Fibroblast of skin of abdomen (primary cell): ENCODE measurements at places on chromosomes 6 and 20.

- DNase-seq: no peak
These were observed 13.0 kb downstream of the CD83 start for GRCh38 chr6:14130435-14131075.

DNA sequence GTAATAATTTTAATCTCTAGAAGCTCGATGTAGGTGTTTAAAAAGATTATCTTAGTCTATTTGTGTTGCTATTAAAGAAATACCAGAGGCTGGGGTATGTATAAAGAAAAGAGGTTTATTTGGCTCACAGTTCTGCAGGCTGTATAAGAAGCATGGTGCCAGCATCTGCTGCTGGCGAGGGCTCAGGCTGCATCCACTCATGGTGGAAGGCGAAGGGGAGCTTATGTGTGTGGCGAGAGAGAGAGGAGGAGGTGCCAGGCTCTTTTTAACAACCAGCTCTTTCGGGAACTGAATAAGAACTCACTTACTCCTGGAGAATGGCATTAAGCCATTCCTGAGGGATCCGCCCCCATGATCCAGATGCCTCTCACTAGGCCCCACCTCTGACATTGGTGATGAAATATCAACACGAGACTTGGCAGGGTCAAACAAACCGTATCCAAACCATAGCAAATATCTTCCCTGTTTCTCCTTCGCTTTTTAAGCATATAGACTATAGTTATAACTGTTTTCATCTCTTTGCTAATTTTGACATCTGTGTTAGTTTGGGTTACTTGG lies 24.5 kb downstream of the CHMP4B start:
- DNase-seq: no peak

GRCh38 chr6:6546318-6547109 lies 42.0 kb upstream of the LY86 start:
- no peak for DNase-seq

DNA sequence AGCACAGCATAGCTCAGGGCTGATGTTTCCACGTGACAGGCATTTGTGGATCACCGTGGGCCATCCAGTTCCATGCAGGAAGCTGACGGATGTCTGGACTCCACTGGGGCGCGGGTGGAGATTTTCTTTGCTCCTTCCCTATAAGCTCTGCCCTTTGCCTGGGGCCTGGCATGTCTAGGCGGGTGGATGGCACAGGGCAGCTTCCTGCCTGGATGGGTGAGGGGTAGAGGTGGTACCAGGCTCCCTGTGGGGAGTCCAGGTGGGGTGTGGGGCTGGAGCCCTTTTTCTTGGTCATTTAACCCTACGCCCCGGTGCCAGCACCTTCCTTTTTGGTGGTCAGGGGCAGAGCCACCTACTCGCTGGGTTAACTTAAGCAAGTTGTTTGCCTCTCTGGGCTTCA lies 10.4 kb downstream of the FAM110A start:
- DNase-seq: no peak

GRCh38 chr20:35000311-35000921 lies 44.7 kb downstream of the MYH7B start:
- no peak for DNase-seq

GRCh38 chr6:118419448-118420394 lies 128.4 kb upstream of the PLN start:
- DNase-seq: peak; percentile 5

- no peak for DNase-seq
These were observed 167.6 kb upstream of the GJE1 start for GRCh38 chr6:141965016-141965545.

DNA sequence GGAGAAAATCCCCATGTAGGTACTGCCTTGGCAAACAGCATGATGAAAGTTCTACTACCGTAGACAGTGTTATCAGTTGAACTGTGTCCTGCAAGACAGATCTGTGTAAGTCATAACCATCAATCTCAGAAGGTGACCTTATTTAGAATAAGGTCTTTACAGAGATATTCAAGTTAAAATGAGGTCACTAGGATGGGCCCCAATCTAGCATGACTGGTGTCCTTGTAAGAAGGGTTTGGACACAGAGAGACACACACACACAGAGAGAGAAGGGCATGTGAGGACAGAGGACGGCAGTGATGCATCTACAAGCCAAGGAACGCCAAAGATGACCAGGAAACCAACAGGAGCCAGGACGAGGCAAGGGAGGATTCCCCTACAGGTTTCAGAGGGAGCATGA lies 8.8 kb downstream of the TXNDC5 start:
- no peak for DNase-seq

DNA sequence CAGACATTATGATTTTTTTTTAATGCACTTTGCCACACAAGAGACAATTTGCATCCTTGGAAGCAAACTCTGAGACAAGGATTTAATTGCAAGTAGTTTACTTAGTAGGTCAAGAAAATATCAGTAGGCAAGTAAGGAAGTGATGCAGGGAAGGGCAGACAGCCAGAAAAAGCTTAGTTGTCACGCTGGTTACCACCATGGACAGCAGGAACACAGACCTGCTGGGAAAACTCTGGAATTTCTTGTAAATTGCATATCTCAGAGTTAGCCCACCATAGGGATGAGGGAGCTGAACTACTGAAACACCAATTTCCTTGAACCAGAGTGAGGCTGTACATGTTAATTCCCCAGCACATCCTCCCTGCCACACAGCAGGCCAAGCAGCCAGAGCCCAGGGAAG lies 92.7 kb downstream of the L3MBTL3 start:
- DNase-seq: no peak

DNA sequence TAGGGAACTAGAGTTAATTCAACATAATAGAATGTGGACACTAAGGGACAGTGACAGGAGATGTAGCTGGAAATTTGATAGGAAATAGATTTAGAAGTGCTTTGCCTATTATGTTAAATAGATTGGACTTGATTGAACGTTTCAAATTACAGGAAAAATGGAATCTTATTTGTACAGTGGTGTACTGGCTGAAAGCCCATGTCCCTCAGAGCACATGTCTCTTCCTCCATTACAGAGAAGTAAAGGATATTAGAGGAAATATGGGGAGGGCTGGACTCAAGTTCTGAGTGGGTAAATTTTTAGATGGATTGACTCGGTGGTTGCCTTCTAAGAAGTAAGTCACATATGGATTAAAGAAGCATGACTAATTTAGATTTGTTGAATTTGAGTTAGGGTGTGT lies 11.4 kb downstream of the PKIB start:
- DNase-seq: no peak

DNA sequence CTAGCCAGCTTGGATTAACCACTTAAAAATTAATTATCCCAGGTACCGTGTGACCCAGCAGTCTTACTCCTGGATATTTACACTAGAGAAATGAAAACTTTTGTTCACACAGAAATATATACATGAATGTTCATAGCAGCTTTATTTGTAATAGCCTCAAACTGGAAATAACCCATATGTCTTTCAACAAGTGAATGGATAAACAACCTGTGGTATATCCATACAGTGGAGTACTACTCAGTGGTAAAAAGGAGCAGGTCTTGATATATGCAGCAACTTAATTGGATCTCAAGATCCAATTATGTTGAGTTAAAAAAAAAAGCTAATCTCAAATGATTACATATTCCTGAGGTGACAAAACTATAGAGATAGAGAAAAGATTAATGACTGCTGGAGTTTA lies 381.4 kb downstream of the CDKAL1 start:
- no peak for DNase-seq

DNA sequence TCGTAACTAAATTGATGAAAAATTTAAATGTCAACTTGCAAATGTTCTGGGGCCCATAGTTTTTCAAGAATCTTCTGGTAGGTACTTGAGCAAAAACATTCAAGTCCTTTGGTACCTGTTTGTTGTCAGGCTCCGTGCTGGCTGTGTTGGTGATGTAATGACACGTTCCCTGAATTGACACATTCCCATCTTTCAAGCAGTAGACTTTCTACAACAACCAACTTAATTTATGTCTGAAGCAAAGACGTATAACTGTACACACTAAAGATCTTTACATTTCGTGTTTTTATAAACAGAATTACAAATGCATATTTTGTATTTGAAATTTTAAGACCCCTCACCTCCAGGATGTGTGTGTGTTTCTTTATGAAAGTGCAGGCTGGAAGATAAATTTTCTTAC lies 49.5 kb downstream of the NCOA3 start:
- DNase-seq: no peak

- DNase-seq: no peak
These were observed 65.0 kb upstream of the TOX2 start for GRCh38 chr20:43849496-43850186.

GRCh38 chr6:121619013-121619412 lies 183.6 kb downstream of the GJA1 start:
- DNase-seq: no peak

- no peak for DNase-seq
These were observed 633 bp downstream of the RPRD1B start for GRCh38 chr20:38034108-38034649.

- no peak for DNase-seq
These were observed 4.2 kb downstream of the NOP56 start for GRCh38 chr20:2656471-2657117.

DNA sequence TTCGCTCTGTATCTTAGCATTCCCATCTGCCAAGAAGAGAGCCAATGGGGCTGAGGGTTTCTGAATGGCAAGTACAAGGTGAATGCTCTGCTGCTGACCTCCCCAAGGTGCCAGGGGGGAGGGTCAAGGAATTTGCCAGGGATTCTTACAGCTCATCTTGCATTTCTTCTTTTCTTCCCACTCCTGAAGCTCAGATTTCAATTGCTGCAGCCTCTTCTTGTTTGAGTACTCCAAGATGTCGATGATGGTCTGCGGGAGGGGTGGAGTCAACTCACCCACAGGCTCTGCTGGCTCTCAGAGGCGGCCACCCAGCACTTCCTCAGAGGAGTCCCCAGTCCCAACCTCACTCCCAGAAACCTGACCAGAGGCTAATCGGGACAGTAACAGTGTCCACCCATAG lies 12.4 kb downstream of the C20orf96 start:
- no peak for DNase-seq

DNA sequence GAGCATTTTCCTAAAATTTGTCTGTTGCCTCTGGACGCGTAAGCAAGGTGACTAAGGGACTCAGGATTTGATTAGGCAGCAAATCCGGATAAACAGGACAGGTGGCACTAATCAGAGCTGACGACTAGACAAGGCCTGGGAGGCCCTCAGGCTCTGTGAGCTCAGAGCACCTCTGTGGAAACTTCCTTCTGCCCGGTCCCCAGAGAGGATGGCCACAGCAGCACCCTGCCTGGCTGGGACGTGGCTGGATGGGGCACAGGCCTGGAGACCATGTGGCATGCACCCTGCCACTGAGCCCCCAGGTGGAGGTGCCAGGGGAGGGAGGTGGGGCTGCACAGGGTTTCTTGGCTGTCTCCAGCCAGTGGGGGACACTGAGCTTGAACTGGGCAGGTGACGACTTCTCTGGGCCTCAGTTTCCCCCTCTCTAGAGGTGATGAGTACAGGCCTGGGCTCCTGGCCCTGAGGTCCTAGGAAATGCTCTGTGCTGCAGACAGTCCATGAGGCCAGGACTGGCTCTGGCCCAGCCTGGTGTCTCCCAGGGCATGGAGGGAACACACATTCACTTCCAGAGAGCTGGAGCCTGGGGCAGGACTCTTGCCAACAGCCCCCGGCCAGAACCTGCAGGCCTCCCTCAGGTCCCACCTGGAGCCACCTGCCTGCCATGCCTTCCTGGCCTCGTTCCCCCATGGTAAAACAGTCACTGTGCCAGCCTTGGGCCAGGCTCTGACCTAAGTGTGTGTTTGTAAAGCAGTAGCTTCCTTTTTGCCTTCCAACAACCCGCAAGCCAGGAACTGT lies 39.6 kb upstream of the STX16 start:
- no peak for DNase-seq

- DNase-seq: peak; percentile 10
These were observed 212.4 kb upstream of the RUNX2 start for GRCh38 chr6:45115696-45116095.

DNA sequence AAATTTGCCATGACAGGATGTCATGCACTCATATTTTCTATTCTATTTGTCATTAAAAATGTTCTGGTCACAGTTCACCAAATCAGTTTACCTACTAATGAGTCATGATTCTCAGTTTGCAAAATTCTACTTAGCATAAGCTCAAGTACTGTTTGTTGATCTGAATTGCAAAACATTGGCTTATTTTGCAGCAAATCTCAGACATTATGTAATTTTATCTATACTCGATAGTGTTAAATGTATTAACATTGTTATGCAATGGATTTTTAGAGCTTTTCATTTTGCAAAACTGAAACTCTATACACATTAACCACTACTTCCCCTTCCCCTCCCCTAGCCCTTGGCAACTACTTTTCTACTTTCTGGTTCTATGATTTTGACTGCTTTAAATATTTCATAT lies 213.8 kb upstream of the ZFP64 start:
- DNase-seq: no peak

GRCh38 chr20:48995589-48995988 lies 50.5 kb upstream of the CSE1L start:
- no peak for DNase-seq
